ENCODE measurements at places on chromosomes 5 and 9.

DNA sequence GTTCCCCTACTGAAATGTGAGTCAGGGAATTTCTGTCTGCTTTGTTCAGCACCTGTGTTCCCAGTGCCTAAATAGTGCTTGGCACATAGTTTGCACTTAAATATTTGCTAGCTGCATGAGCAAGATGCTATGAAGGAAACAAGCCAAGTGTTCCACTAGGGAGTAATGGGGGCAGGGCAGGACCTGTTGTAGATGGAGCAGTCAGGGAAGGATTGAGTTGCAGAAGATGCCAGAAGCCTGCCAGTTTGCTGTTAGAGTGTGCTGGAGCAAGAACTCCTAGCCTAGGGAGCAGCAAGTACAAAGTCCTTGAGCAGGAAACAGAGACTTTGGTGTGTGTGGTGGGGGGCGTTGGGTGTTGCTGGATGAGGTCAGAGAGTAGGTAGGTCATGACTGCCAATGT is 87.5 kb downstream of the DAB2IP start:
- DNase-seq = no peak

DNA sequence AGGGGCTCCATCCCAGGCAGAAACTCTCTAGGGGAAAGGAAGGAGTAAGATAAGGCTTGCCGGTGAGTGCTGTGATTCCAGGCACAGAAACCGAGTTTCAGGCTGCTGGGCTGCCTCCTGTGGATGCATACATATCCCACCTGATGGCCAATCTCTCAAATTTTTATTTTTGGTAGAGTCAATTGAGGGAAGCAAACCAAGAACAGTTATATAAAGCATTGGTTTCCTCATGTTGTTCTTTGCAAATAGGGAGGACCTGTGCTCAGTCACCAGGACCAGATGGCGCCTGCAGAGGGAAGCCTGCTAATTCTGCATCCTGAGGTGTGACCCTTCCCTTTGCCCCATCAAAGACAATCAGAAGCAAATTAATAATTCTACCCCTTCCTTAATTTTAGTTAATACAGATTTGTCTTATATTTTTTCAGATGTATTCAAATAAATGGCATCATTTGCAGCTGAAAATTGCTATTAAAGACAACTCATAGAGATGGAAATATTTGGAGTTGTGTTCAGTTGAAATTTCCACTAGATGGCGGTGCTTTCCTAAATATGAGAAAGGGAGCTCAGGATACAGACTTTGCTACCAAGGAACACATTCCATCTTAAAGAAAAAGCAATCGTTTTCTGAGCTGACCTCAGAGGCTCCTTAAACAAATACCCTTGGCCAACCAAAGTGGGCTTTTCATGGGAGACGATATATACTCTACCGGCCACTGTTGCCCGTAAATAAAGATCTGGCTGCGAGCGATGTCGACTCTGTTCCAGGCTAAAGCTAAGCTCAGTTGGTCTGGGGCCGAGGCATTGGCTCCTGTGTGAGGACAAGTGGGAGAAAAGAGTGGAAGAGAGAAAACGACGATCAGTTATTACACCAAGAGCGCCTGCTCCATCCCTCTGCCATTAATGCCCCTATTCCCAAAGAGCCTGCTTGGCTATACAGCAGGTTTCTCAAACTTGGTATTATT is 225.7 kb upstream of the KLF9 start:
- DNase-seq = peak; percentile 44

- DNase-seq = no peak
These were observed 70.9 kb downstream of the TRIO start for GRCh38 chr5:14213813-14214585.

DNA sequence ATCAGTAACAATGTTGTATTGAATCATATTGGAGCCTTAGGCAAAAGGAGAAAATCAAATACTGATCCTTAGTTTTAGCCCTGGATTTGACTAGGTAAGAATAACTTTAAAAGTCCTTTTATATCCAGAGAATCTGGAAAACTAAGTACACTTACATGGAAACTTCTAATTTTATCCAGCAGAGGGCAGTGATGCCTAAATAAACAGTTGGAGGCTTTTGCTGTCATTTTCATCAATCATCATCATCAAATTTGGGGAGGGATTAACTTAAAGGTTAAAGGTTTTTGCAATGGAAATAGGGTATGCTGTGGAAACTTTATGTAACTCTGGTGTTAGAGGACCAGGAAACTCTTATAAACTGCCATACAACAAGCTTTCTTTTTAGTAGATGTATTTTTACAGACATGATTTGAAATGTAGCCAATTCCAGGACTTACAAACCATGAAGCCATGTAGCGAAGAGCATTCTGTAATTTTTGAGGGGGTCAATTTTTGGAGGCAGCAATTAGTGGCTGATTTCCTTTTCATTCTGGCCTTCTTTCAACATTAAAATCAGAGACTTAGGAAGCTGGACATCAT is 112.7 kb downstream of the OSTF1 start:
- DNase-seq = peak; percentile 25

GRCh38 chr5:177509991-177510566 is 453 bp upstream of the DOK3 start:
- DNase-seq = no peak

- DNase-seq = peak; percentile 11
These were observed 233.2 kb upstream of the RFX3 start for GRCh38 chr9:3758816-3759576.

DNA sequence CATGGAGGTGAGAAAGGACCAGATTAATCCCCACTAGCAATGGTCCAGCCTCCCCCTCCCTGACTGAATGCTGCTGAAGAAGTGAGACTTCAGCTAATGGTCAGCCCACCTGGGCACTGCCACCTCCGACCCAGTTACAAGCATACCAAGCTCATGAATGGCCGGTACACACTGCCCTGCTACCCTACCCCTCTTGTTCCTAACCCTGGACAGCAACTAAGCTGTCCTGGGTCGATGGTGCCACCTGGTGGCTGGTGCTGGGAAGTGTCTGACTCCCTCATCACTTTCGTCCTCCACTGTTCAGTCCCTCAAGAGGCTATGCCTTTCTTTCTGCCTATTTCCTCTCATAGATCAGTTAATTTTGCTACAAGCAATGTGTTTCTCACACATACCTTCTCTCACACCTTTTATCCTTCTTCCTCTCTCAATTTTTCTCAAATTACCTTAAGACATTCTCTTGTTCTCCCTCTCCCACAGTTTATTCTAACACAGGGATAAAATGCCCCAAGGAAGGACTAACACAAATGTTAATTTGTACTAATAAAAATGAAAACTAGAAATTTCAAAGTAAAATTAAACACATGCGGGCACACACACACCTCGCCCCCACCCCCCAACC is 42.4 kb downstream of the PAX5 start:
- peak; percentile 11 for DNase-seq

DNA sequence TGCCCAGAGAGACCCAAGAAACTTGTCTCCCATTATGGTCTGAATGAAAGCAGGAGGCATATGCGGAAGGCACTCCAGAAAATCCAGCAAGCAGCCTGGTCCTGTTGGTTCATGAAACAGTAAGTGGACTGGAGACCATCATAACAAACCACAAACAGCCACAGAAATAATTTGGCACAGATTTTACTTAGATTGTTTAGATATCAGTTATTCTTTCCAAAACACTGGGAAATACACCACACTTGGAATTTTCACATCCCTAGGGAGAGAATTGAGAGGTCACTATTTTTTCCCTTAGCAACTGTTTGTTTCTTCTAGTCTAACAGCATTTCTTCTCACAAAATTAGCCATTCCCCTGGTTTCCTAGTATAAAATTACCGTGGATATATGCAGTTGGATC is 300.8 kb downstream of the OSTF1 start:
- no peak for DNase-seq

DNA sequence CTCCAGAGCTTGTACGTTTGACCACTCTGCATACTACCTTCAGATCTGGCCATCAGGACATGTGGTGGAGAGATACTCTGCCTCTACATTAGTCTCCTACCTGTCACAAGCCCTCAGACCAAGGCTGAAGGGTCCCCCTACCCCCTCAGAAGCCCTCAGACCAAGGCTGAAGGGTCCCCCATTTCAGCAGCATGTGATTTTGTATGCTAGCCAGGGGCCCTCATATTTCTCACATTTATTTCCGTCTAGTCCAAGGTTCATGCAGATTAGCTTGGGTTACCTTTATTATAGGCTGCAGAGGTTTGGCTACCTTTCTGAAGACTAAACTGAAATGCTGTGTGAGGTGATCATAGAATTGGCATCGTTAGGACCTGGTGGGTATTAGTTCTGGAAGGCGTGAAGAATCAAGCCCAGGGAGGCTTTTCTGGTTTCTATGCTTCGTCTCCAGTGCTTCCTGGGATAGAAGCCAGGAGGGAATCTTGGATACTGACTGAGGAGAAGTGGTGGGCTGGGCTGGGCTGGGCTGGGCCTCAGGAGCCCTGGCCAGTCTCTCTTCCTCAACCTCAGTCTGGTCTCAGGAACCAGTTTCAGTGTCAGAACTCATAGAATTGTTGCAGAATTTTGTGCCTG is 2.8 kb downstream of the SMIM32 start:
- no peak for DNase-seq

- no peak for DNase-seq
These were observed 18.9 kb downstream of the SLC22A5 start for GRCh38 chr5:132388244-132389050.

- DNase-seq = peak; percentile 47
These were observed 38.5 kb upstream of the OR2S2 start for GRCh38 chr9:35996358-35996970.

GRCh38 chr5:163339148-163339547 is 98.2 kb upstream of the CCNG1 start:
- DNase-seq = no peak

- DNase-seq = no peak
These were observed 23.4 kb downstream of the CETN3 start for GRCh38 chr5:90386099-90386710.

DNA sequence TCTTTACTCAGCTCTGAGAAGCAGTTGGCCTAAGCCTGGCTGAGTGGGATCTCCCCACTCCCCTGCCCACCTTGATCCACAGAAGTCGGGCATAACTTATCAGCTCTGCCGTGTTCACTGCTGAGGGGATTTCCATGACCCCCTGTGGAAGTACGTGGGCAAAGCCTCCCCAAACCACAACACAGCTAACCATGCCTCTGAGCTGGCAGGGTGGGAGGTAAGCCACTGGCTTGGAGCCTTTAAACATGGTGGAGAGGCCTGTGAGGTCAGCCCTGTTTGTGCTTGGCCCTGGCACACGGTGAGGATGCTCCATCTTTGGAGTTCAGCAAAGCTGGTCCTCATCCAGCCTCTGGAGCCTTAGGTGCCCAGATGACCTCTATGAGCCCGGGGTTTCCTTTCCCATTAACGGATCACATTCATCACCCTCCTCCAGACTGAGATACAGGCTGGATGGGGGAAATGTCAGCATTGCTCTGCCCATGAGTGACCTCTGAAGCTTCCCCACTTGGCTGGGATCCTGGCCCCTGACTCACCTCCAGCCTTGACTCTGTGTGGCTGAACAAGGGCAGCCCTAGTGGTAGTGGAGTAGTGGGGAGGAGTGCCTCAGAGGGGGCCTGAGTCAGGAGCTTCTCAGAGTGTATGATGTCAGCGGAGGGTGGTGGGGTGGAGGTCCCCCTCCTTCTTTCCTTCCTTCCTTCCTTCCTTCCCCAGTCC is 6.2 kb downstream of the PDLIM4 start:
- peak; percentile 83 for DNase-seq

GRCh38 chr5:102921341-102922044 is 166.4 kb downstream of the PAM start:
- no peak for DNase-seq

GRCh38 chr9:127614961-127615360 is 2.9 kb downstream of the STXBP1 start:
- DNase-seq = no peak

DNA sequence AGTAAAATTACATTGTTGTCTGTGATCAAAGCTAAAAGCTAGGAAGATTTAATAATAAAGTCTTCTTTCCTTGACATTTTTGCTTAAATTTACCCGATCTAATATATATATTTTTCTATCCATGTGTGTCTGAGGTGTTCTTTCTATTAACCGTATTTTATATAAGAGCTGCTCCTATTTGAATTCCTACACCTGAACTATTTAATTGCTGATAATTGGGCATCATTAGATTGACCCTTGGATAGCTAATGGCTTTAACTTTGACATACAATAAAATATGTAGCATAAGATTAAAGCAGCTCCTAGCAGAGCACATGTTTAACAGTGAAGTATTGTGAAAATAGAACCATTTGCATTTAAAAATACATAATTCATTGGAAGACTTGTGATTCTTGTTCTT is 792.7 kb downstream of the MAT2B start:
- no peak for DNase-seq

DNA sequence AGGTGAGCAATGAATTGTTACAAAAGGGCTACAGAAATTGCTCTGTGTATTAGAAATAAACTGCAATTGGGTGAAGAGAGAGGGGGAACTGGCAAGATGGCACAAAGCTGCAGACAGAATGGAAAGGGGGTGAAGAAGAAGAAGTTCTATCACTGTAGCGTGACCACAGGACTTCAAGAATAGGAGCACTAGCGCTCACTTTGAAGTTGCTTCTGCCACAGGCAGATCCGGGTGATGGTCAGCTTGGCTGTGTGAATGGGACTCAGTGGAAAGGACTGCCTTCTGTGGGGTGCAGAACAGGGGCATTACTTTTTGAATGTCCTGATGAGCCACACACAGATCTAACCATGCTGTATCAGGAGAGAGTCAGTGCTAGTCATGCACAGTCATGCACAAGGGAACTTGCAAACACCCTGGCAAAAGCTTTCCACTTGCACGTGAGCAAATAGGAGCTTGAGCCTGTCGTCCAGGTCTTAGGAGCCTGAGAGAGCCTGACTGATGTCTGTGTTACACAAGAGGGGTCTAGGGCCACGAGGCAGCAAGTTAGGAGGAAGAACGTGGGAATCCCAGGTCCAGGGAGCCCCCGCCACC is 16.3 kb downstream of the IL5 start:
- DNase-seq = no peak

GRCh38 chr9:106868565-106868964 is 5.6 kb downstream of the ZNF462 start:
- DNase-seq = no peak

DNA sequence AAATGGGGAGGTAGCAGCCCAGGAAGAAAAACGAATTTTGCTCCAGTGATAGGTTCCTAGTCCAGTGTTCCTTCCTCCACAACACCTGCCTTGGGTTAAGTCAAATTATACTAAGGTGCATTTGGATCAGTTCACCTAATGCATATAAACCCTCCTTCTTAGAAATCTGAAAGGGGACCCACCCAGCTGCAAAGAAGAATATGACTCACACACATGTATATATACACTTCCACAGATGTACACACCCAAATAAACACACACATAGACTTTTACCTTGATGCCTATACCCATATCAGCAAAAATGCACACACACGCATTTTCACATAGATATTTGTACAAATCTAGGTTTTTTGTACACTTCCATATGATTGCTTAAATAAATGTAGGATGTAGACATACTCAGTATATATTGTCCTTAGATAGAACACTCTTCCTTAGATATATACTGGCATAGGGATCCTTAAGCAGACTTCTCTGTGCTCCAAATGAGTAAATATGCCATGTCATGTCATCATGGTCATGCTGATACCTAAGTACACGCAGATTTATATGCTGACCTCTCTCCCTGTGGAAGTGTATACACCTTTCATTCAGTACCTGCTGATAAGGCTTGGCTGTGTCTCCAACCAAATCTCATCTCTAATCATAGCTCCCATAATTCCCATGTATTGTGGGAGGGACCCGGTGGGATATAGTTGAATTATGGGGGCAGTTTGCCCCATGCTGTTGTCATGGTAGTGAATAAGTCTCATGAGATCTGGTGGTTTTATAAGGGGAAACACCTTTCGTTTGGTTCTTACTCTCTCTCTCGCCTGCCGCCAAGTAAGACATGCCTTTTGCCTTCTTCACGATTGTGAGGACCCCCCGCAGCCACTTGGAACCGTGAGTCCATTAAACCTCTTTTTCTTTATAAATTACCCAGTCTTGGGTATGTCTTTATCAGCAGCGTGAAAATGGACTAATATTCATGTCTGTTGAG is 10.2 kb downstream of the ADRB2 start:
- DNase-seq = no peak

GRCh38 chr9:91207397-91207728 is 154.4 kb downstream of the AUH start:
- no peak for DNase-seq

Measured in brain microvascular endothelial cell (primary cell).